ENCODE measurements at places on chromosomes 12 and 14. TPM values are rescaled to one million over a fixed set of nuclear protein-coding genes. Genes with fewer than 3 reads are reported as not detected.

The PNMA1 gene
- 16.7 TPM for polyA plus RNA-seq

The SLC16A7 gene
- polyA plus RNA-seq = 5.3 TPM

The SART3 gene
- 30.8 TPM for polyA plus RNA-seq

The KCNH3 gene
- 0.07 TPM for polyA plus RNA-seq

The CLEC4E gene
- 1.8 TPM for polyA plus RNA-seq

The DLK1 gene
- polyA plus RNA-seq = 426 TPM

Measured in adrenal gland (tissue), 19 donors.